Astrocyte (in vitro differentiated cells and primary cell): ENCODE measurements at places on chromosomes 11 and 22.

GRCh38 chr11:122399375-122399774 is 256.1 kb upstream of the UBASH3B start:
- DNase-seq: peak; percentile 4

DNA sequence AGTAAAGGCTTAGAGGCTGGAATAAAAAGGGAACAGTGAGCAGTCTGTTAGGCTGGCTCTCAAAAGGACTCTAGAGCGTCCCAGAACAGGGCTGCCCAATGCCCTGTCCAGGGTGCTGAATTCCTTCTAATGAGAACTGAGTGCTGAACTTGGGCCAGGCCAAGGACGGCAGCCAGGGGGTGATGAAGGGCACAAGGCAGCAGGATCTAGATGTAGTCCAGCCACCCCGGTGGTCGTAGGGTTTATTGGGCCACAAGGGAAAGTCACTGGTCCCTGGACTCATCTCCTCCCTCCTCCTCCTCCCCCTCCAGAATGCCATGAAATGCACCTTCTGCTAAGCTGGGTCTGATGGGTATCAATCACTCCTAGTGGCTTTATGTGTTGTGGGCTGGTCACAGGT is 19.2 kb downstream of the NPTXR start:
- peak; percentile 50 for DNase-seq

DNA sequence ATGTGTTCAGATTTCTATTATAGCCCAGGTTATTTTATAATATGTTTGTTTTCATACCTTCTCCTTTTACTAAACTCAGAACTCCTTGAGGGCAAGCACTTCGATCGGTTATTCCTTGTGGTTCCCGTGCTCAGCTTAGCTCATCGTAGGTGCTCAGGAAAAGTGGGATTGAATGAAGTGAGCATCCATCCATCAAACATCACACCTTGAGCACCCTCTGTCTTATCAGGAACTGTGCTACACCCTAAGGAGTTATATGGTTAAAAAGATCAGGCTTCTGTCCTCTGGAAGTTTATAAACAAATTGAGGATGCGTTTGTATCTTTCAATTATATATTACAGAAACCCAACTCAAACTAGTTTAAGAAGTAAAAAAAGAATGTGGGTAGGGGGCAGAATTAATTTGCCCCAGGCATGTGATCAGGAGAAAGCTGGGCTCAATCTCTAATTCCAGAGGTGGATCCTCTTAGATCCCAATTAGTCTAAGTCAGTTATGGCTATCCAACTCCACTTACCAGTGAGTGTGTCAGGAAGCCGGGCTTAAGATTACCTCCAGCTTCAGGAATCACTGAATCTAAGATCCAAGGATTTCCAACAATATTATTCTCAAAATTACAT is 59.9 kb upstream of the RRAS2 start:
- DNase-seq: no peak

GRCh38 chr22:29291215-29291614 is 15.2 kb upstream of the GAS2L1 start:
- DNase-seq: no peak

DNA sequence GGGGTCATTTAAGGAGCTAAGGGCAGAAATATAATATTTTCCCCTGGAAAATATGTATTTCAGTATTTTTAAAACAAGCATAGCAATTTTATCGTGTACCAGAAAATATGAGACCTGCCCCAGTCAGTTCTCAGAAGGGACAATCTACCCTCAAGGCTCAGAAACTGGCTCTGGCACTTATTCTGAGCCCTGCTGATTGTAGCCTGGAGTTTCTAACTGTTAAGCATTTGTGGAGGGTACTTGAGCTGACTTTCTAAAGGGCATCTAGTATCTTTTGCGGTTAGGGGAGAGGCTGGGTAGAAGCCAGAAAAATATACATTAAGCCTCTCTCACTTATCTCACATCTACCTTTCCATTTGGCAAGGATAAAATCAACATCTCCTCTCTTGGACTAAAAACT is 71.3 kb upstream of the FSHB start:
- DNase-seq: no peak

- no peak for DNase-seq
Observed at GRCh38 chr11:95585752-95586077, 203.9 kb downstream of the FAM76B start.

- DNase-seq: peak; percentile 28
Observed at GRCh38 chr11:66479394-66480116, 679 bp upstream of the DPP3 start.

DNA sequence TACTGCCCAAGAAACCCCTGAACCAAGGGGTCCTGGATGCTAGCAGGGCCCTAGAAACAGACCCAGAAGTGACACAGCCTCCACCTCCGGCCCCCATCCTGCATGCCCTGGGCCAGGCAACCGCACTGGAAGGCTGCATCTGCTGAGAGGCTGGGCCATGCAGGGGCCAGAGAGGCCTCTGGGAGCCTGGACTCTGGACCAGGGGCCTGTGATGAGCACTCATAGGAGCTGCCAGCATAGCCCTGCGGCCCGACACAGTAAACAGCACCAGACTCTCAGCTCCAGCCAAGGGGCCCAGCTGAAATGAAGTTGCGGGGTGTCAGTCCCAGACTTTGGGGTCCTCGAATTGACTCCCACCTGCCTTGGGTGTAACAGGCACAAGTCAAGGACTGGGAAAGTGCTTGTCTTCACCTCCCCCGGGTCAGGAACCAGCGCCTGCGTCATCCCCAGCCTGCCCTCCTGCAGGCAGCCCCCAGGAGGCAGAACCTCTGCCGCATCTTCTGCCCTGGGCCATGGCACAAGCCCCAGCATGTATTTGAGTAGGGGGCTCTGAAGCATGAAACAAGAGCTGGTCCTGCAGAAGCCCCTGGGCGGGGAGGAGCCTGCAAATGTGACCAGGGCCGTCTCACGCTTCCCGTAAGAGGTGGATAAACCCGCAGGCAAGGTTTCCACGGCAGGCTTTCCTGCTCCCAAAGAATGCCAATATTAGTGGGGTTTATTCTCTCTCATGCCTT is 25.2 kb upstream of the CCND1 start:
- no peak for DNase-seq

GRCh38 chr11:119192111-119192510 is 6.8 kb downstream of the NHERF4 start:
- DNase-seq: no peak

GRCh38 chr11:91850533-91851275 is 373.9 kb upstream of the FAT3 start:
- no peak for DNase-seq

DNA sequence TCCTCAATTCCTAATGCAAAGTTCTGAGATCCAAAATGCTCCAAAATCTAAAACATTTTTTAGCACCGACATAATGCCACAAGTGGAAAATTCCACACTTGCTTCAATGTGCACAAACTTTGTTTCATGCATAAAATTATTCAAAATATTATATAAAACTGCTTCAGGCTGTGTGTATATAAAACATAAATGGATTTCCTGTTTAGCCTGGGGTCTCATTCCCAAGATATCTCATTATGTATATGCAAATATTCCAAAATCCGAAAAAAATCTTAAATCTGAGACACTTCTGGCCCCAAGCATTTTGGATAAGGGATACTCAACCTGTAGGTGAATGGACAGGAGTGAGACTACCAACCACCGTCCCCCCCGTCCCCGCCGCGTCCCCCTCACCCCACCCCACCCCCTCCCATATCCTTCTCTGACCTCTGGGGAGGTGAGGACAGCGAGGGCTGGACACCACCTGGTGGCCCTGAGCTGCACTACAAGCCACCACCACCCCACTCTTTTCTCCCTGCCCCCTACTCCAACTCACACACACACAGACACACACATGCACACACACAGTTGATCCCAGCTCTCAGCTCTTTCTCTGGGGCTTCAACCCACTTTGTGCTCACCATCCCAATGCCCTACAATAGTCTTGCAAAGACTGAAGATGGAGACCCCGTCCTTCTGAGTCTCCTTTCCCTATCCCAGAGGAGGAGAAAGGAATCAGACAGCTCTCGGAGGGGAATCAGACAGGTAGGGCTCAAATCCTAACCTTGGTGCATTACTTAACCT is 101.0 kb downstream of the PDE2A start:
- DNase-seq: no peak

DNA sequence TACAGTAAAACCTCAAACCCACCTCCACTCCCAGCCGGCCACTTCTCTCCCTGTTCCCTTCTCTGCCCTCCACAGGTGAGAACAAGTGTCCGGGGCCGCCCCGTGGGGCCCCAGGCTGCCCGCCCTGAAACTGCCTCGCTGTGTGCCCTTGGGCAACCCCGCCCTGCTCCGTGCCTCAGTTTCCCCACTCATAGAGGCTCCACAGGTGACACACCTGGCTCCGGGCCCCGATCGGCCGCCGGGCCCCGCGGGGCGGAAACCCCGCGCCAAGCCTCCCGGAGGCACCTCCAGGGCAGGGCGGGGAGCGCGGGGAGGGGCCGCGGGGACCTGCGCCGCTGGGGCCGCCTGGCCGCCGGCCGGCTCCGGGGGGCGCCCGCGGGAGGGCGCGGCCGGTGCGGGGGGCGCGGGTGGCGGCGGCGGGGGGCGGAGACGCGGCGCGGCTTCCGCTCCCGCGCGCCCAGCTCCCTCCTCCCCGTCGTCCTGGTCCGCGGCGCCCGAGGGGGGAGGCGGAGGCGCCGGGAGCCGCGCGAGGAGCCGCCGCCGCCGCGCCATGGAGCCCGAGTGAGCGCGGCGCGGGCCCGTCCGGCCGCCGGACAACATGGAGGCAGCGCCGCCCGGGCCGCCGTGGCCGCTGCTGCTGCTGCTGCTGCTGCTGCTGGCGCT is at the start of gene LRP5:
Gene LRP5, plus strand, starts transcription at position 475 of the 663 bp plus-strand sequence. Its CDS starts 124 bp downstream, at position 599.
- DNase-seq: no peak

DNA sequence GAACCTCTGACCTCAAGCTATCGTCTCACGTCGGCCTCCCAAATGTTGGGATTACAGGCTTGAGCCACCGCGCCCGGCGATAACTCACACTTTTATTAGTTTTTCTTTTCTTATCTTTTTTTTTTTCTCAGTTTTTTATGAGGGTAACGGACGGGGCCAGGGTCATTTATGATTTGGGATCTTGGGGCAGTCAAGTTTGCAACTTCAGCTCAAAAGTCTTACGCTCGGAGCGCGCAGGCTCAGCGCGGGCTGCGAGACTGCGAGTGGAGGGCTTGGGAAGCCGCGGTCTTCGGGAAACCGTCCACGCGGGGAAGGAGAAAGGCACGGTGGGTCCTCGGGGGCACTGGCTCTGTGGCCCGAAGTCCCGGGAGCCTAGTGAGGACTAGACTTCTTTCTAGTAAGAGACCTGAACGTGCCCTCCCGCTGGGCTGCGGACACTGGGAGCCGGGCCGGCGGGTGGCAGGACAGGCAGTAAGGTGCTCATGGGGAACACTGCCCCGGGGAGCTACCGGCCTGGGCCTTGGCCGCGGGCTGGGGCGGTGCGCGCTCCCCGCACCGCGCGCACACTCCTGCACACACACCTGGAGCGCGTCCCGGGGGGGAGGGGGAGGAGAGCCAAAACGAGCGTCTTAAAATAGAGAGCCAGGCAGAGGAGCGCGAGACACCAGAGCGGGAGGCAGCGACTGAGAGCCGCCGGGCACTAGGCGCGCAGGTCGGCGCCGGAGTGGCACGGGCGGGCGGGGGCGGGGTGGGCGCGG is 476 bp upstream of the BARX2 start:
- DNase-seq: no peak

DNA sequence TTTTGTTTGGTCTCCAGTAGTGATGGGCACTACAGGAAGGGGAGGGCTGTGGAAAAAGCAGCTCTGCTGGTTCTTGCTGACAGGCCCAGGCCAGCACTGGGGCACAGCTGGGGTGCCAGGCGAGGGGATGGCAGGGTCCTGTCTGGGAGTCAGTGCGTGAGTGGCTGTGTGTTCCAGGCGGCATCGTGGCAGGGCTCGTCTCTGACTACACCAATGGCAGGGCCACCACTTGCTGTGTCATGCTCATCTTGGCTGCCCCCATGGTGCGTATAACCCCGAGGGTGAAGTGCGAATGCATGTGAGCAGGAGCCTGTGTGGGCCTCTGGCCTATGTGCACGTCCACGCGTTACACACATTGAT is 20.9 kb downstream of the SLC37A2 start:
- no peak for DNase-seq

- no peak for DNase-seq
Observed at GRCh38 chr11:119942583-119943297, 195.2 kb downstream of the TRIM29 start.

DNA sequence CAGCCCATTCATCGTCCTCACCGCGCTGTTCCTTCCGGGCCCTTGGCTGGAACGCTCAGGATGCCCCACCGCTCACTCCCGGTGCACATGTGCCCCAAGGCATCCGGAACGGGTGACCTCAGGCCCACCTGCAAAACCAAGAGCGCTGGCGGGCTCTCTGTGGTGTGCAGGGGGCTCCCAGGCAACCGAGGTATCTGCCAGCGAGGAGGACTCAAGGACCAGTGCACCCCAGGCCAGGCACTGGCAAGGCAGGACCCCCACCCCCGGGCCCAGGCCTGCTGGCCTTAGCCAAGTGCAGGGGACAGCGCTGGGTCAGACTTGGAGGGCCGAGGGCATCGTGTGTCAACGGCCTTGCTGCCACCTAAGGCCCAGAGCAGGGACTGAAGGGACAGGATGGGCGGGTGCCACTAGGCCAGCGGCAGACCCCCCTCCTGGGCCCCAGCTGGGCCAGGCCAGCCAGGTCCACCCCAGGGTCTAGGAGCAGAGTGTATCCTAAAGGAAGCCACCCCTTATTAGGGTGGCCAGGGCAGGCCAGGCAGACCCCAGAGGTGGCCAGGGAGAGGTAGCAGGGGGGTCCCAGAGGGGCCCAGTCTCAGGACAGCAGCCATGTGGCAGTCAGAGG is 8.5 kb downstream of the TNNT3 start:
- no peak for DNase-seq

DNA sequence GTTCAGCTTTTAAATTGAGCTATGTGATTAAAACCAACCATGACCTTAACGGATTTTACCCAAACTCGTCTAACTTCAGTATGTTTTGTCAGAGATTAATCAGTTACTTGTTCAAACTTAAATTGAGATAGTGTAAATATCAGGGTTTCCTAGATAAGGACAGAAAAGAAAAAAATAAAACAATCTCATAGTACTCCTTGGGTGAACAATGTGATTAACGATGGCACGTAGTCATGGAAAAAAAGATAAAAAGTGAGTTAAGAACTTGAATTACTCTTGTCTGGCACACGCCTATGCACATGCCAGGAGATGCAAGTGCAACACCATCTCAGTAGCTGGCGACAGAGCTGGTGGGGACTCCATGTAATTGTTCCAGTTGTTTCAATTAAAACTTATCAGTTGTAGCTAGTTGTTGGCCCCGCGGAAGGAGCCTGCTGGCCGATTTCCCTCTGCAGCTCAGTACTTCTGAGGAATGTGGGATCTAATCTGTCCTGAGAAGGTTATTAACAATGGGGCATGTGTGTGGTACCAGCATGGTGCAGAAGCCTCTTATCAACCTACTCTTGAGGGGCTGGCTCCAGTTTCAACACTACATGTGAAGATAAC is 3.0 kb downstream of the RASSF10 start:
- no peak for DNase-seq

DNA sequence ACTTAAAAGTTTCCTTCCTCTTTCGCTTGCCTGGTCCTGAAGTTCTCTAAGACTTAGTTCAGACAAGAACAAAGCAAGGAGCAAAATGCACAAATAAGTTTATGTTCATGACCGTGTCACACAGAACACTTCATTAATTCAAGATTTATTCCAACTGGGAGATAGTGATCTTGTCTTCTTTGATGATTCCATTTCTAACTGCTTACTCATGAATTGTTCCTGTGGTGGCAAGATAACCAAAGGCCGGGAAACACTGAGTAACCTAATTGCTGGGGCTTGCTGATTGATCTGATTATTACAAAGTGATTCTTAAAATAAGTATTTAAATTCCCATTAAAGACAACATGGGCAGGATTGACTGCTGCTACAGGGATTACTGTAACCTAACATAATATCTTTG is 1462.9 kb upstream of the RAG2 start:
- DNase-seq: peak; percentile 31
